Sigmoid colon (tissue), 7 donors: ENCODE measurements at places on chromosomes 2 and 18. TPM values are rescaled to one million over a fixed set of nuclear protein-coding genes. Genes with fewer than 3 reads are reported as not detected.
A peak's percentile ranks its signal among the peaks of the same experiment; 100 is the strongest.

PLEK gene
- 15.2 TPM for total RNA-seq

BOD1L2 gene
- not detected for total RNA-seq

GRCh38 chr2:146868051-146868450 is 976.8 kb upstream of the ACVR2A start:
- H3K36me3 ChIP-seq, result no peaks in the 10 kb centered on the region
- no peak overlapping the region for H3K27ac ChIP-seq
- no peaks in the 10 kb centered on the region for H3K4me1 ChIP-seq
- no peaks in the 10 kb centered on the region for H3K27me3 ChIP-seq
- no peak overlapping the region for H3K4me3 ChIP-seq

DNA sequence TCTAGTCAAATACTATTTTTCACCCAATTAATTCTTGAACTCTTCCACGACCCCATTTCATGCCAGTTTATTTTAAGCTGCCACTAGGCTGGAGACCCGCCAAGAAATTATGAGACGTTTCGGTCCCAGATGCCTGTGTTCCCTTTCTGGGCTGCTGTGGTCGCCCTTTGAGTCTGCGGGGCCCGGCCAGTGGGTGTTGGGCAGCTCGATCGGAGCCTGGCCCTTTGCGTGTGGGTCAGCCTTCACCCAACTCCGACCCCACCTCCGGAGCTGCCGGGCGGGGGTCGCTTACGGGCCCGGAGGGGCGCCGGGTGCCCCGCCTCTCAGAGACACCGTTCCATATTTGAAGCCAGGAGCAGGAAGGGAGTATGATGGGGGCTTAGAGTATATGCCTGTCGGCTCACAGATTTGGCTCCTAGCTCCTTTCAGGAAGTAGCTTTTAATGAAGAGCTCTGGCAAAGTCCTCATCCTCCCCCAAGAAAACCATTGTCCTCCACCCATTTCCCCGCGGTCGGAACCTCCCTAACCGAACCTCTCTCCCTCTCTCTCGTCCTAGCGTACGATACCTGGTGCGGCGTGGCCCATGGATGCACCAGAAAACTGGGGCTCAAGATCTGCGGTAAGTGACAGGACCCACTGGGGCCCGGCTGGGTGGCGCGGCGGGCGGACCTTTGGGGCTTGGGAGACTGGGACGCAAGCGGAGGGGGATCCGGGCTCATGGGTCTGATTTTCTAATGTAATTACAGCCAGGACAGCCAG is 5.0 kb downstream of the GAD1 start:
- peaks cover 66% of the 10 kb centered on the region for H3K4me1 ChIP-seq
- H3K27ac ChIP-seq, result no peak overlapping the region
- H3K27me3 ChIP-seq, result peaks cover 96% of the 10 kb centered on the region

- no peaks in the 10 kb centered on the region for H3K27me3 ChIP-seq
- no peaks in the 10 kb centered on the region for H3K36me3 ChIP-seq
- peak; percentile 90 for DNase-seq
- peaks cover 48% of the 10 kb centered on the region for H3K4me1 ChIP-seq
- H3K4me3 ChIP-seq, result peak overlapping the region; percentile 73
Measured at GRCh38 chr18:63317982-63318888, 1.3 kb downstream of the BCL2 start.

- DNase-seq, result no peak
- H3K27me3 ChIP-seq, result no peaks in the 10 kb centered on the region
- H3K4me1 ChIP-seq, result peaks cover 6% of the 10 kb centered on the region
- no peak overlapping the region for H3K27ac ChIP-seq
- no peaks in the 10 kb centered on the region for H3K36me3 ChIP-seq
Measured at GRCh38 chr2:158748926-158749590, 46.1 kb upstream of the DAPL1 start.

DNA sequence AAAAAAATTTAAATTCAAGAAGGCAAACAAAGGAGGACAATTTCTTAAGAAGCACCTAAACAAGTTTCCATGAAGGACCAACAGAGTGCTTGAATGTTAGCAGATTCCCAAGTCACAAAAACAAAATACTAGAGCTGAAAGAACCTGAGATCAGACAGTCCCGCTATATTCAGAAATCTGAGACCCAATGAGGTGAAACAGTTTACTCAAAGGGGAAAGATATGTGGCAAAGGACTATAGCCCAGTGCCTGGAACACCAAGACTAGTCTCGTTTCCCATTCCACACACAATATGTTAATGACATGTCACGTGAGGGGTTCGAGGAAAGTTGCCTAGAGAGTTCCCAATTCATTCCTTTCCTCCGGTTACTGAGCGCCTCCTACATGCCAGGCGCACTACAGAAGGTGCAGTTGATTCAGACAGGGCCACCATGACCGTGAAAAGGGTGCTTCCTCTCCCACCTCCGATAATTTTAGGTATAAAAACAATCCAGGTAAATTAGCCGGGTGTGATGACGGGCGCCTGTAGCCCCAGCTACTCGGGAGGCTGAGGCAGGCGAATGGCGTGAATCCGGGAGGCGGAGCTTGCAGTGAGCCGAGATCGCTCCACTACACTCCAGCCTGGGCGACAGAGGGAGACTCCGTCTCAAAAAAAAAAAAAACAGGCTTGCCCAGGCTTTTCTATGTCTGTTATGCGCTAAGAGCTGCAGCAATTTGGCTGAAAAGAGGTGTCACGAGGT is 617 bp downstream of the SRBD1 start:
- peak overlapping the region; percentile 80 for H3K4me3 ChIP-seq
- H3K36me3 ChIP-seq, result no peaks in the 10 kb centered on the region
- peak; percentile 70 for DNase-seq
- H3K4me1 ChIP-seq, result peaks cover 9% of the 10 kb centered on the region
- H3K27ac ChIP-seq, result peak overlapping the region; percentile 96
